ENCODE measurements at places on chromosomes 5 and 9.

- no peak for DNase-seq
Measured at GRCh38 chr9:123074628-123075027, 41.2 kb downstream of the GPR21 start.

DNA sequence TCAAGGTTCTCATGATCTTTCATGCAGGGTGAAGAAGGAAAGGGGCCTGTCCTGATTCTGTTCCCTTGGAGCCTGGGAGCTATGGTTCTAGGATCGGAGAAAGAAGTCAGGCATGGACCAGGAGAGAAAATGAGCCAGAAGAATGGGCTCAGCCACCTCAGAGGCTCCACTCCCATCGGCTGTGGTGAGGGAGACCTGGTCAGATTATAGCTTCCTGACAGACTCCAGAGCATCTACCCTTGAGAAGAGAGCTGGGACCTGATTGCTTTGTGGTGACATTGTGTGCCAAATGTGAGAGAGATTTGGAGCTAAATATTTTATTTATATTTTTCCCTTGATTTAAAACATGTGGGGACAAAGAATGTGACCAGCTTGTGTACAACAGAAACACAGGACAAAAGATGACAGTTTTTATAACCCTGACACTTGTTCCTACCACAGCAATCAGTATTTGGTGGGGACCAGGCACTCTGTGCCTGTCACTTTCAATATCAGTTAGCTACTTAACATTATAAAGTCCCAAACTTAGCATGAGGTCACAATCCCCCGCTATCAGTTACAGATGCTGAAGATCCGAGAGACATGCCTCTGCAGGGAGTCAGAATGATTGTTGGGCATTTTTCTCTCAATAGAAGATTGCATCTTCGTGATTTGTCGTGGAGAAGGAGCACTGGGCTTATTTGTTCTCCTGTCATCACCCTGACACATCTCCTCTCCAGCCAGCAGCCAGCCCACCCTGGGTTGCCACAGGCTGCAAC lies 228.3 kb upstream of the ADAMTS16 start:
- DNase-seq: no peak

GRCh38 chr5:139494256-139494655 lies 11.7 kb upstream of the STING1 start:
- no peak for DNase-seq

- DNase-seq: no peak
Measured at GRCh38 chr5:641331-641765, 29.2 kb downstream of the CEP72 start.

Measured in OCI-LY7 (cell line).